Activated CD8-positive, alpha-beta T cell treated with anti-CD3 and anti-CD28 coated beads, Interleukin-2, amount 10 ng/mL, durations not matched to agents 7 days and 5 days (primary cell): ENCODE measurements at places on chromosomes 4 and X.

- DNase-seq = no peak
Measured at GRCh38 chr4:56764775-56765174, 56.7 kb downstream of the SPINK2 start.

DNA sequence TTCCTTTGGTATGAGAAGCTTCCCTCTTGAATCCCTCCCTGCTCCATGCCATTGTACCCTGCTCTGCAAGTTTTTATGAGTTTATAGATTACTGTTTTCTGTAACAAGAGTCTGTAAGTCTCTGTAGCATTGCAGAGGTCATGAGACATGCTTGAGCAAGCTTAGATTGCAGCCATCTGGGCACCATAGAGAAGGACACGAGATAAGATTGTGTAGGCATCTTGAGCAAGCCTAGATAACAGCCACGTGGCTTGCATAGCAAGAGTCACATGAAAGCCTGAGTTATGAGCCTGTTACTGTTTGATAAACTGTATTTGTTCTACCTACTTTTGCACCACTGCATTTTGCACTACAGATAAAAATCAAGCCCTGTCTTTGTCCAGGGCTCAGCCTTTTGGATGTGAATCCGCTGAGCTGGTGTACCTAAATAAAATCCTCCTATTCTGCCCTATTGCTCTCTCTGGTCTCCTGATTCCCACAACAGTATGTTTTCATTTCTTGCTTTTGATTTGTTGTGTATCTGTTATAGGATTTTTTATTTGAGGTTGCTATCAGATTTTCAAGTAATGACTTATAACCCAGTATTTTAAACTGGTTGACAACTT is 127.4 kb upstream of the ANKRD50 start:
- DNase-seq = no peak

GRCh38 chr4:74006009-74006476 is 7.6 kb upstream of the CXCL5 start:
- DNase-seq = no peak

- no peak for DNase-seq
Measured at GRCh38 chr4:8191136-8191747, 7.8 kb upstream of the SH3TC1 start.
